ENCODE measurements at places on chromosomes 13 and 19.

DNA sequence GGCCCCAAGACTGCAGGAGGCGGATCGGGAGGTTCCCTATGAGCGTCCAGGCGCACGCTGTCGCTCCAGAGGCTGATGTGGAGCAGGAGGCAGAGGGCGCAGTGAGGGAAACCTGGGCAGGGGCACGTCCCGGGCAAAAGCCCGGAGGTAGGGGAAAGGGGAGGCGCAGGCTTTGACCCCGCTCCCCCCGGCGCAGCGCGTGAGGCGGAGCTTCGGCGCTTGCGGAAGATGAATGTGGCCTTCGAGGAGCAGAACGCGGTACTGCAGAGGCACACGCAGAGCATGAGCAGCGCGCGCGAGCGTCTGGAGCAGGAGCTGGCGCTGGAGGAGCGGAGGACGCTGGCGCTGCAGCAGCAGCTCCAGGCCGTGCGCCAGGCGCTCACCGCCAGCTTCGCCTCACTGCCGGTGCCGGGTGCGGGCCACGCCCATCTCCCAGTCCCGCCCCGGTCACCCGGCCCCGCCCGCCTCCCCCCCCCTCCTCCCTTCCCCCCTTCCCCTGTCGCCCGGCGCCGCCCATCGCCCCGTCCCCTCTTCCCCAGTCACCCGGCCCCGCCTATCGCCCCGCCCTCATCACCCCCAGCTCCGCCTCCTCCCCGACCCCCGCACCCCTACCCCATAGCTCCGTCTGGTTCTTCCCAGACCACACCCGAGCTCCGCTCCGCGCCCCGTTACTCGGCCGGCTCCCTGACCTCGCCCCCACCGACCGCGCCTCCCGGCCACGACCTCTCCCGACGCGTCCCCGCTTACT, 4.1 kb downstream of the HMG20B start:
- no peak for DNase-seq

- no peak for DNase-seq
These were observed 422.9 kb downstream of the KCTD12 start for GRCh38 chr13:76463314-76463713.

- DNase-seq: no peak
These were observed 84.2 kb downstream of the TNFRSF19 start for GRCh38 chr13:23654111-23655110.

DNA sequence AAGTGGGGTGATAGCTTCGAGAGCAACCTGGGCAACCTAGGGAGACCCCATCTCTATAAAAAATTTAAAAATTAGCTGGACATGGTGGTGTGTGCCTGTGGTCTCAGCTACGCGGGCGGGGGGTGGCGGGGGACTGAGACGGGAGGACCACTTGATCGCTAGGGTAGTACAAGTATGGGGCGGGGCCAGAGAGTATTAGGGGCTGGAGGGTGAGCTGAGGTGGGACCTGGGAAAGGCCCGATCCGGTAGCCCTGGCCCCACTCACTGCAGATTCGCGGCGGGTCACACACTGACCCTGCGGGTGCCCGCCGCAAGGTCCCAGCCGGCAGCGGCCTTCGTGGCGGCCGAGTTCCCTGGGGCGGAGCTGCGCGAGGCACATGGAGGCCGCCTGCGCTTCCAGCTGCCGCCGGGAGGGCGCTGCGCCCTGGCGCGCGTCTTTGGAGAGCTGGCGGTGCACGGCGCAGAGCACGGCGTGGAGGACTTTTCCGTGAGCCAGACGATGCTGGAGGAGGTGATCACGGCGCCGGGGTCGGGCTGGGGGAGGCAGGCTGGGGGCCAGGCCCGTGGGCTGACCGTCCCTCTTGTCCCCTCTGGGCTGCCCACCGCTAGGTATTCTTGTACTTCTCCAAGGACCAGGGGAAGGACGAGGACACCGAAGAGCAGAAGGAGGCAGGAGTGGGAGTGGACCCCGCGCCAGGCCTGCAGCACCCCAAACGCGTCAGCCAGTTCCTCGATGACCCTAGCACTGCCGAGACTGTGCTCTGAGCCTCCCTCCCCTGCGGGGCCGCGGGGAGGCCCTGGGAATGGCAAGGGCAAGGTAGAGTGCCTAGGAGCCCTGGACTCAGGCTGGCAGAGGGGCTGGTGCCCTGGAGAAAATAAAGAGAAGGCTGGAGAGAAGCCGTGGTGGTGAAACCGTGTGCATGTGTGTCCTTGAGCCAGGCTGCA, 2.0 kb upstream of the ARHGAP45 start:
- no peak for DNase-seq

DNA sequence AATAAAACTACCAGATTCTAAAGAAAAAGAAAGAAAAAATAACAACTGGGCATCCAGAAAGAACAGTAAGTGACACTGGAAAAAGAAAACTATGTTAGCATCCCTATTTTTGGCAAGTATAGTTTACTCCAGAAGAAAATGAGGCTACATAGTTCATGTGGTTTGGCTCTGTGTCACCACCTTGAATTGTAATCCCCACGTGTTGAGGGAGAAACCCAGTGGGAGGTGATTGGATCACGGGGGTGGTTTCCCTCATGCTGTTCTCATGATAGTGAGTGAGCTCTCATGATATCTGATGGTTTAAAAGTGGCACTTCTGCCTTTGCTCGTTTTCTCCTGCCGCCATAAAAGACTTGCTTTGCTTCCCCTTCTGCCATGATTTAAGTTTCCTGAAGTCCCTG, 76.9 kb downstream of the ITGBL1 start:
- DNase-seq: no peak

DNA sequence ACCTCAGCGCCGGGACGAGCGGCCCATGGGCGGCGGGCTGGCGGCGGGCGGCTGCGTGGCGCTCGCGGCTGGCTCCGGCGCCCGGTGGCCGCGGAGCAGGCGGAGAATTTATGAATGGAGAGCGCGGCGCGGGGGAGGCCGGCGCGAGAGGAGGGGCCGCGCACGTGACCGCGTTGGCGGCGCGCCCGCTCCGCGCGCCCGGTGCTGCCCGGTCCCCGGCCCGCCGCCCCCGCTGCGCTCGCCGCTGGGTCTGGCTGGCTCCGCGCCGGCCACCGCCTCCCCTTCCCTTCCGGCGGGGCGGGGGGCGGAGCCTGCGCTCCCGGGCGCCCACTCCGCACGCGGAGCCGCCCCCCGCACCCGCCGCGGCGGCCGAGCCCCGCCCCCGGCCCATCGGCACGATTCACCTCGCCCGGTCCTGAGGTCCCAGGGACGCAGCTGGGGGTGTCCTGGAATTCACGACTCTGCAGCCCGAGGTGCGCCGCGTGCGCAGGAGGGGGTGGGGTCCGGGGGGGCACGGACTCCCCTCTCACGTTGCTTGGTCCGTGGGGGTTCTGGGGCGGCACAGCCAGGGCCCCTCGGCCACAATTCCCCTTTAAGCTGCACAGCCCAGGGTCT, at the start of gene CBARP:
TSS of gene CBARP (minus strand) at position 252 of the 615 bp plus-strand sequence. CDS start 1,905 bp downstream, outside the sequence.
- DNase-seq: no peak

DNA sequence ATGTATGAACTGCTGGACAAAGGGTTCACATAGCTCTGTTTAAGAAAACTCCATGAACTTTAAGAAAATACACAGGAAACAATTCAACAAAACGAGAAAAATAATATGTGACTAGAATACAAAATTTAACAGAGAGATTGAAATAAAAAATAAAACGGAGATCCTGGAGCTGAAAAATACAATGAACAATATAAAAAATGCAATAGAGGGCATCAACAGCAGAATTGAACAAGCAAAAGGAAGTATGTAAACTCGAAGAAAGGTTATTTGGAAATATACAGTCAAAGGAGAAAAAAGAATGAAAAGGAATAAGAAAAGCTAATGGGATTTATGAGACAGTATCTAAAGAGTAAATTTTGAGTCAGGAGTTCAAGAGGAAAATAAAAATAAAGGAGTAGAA, 163.0 kb upstream of the DACH1 start:
- no peak for DNase-seq

GRCh38 chr13:49256841-49257240, 9.1 kb downstream of the CDADC1 start:
- no peak for DNase-seq

DNA sequence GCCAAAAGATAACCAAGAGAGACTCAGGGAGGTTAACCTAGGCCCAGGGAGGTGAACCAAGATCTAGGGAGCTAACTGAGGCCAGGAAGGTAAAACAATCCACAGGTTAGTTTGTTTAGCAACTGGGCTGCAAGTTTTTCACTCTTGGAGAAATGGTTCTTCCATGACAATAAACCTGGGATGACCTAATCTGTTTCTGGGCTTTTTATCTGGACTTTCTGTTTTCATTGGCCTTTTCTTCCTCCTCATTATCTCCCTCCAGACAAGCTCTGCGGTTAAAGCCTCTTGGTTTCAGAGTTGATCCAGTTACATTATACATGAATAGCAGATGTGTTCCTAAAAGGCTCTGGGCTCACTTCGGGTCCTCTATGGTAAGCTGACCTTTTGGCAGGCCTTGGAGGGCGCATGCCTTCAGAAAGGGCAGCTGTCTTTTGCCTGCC, 44.2 kb downstream of the PCDH8 start:
- no peak for DNase-seq

GRCh38 chr13:31385540-31385939, 185.8 kb downstream of the B3GLCT start:
- DNase-seq: no peak

- DNase-seq: no peak
These were observed 6.5 kb downstream of the EPSTI1 start for GRCh38 chr13:42985312-42986175.

- DNase-seq: no peak
These were observed 7.1 kb downstream of the SPRED3 start for GRCh38 chr19:38395381-38396114.

GRCh38 chr13:100495455-100495854, 93.1 kb downstream of the GGACT start:
- DNase-seq: no peak

DNA sequence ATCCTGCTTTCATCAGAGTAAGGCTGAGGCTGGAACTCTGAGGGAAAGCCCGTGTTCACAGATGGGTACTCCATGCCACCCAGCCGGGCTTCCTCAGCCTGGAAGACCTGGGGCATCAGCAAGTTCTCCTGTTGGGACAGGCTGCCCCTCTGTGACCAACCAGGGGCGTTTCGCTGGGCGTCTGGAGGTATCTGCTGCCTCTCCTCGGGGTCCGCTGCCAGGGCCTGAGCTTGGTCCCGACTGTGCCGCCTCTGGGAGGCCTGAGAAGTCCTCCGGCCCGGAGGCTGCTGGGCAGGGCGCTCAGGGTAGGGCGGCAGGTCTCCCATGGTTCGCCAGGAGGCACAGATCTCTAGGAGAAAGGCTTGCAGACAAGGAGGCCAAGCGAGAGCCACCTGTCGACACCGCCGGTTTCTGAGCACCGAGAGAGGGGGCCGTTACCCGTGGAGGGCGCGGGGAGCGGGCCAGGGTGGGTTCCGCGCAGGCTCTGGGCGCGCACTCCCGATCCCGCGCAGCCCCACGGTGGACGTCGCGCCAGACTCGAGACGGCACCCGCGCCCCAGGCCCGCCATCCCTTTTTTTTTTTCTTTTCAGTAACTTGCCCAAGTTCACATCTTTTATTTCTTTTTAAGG, at the start of gene RSPH6A:
TSS of gene RSPH6A (minus strand) at position 458 of the 630 bp plus-strand sequence. CDS start at position 326, 132 bp downstream.
- DNase-seq: no peak

- no peak for DNase-seq
These were observed 1.8 kb downstream of the FXYD1 start for GRCh38 chr19:35140207-35140961.

DNA sequence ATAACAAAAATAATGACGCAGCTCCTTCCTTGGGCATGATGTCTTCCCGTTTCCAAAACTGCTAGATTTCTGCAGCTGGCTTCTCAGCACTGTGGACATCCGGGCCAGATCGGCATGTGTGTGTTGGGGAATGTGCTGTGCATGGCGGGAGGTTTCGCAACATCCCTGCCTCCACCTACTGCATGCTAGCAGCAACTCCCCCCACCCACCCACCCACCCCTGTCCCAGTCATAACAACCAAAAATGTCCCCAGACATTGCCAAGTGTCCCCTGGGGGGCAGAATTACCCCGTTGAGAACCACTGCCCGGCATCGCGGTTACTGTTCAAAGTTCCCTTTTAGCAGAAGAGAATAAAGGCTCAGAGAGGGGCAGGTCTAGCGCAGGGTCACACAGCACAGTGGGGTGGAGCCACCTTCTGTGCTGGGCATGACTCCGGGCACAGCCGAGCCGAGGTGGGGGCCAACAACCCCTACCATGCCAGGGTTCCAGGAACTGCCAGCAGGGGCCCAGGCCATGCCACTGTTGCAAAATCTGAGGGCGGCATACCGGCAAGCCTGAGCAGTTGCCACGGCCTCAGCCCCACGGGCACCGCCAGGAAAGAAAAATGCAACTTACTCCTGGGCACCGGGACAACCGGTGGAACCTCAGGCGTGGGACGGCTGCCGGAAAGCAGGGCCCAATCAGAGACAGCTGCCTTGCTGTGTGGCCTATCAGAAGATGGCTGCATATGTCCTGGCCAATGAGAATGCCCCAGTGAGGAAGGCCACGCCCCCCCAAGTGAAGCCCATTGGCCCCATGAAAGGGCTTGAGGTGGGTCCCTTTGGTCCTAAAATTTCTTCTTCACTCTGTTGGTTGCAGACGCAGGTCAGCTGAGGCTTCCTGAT, 22.5 kb upstream of the NFIC start:
- DNase-seq: no peak

GRCh38 chr19:4482721-4483364, 10.7 kb downstream of the HDGFL2 start:
- DNase-seq: no peak

GRCh38 chr19:18682807-18683108, 722 bp upstream of the CRTC1 start:
- DNase-seq: no peak

GRCh38 chr19:42301646-42302203, at the start of gene PRR19:
Gene PRR19, plus strand, starts transcription at chr19:42302132. Its CDS starts 7,453 bp downstream, at chr19:42309585.
- DNase-seq: no peak

- no peak for DNase-seq
These were observed 413.9 kb downstream of the MZT1 start for GRCh38 chr13:72313546-72313945.

Data from NCI-H2107 (cell line).